ENCODE measurements at places on chromosomes 6 and 20. TPM values are rescaled to one million over a fixed set of nuclear protein-coding genes. Genes with fewer than 3 reads are reported as not detected.

Gene PDE10A
- 27.8 TPM for total RNA-seq

Gene UBD
- total RNA-seq: 0.54 TPM

Gene COL21A1
- total RNA-seq: 3.3 TPM

Gene WFDC10B
- not detected for total RNA-seq

Gene EYA4
- total RNA-seq: not detected

Gene EPPIN
- not detected for total RNA-seq

Gene HSPA1L
- 2.8 TPM for total RNA-seq

Gene SPATS1
- not detected for total RNA-seq

Gene FLOT1
- 176 TPM for total RNA-seq

Gene ZNF311
- 0.39 TPM for total RNA-seq

Gene GSTA3
- not detected for total RNA-seq

Gene VAPB
- 50.9 TPM for total RNA-seq

Gene TFAP2D
- total RNA-seq: not detected

Gene ZNF322
- total RNA-seq: 31.2 TPM

Gene CFAP61
- 0.28 TPM for total RNA-seq

Gene NKAPL
- not detected for total RNA-seq
